CD4-positive, alpha-beta T cell treated with Interleukin-17A for 4 hours (primary cell): ENCODE measurements at places on chromosomes 13 and 19.

GRCh38 chr19:10010247-10010691 lies at the start of gene COL5A3:
TSS of gene COL5A3 (minus strand) at chr19:10010504. CDS start at chr19:10010385, 119 bp downstream.
- no peak for DNase-seq

DNA sequence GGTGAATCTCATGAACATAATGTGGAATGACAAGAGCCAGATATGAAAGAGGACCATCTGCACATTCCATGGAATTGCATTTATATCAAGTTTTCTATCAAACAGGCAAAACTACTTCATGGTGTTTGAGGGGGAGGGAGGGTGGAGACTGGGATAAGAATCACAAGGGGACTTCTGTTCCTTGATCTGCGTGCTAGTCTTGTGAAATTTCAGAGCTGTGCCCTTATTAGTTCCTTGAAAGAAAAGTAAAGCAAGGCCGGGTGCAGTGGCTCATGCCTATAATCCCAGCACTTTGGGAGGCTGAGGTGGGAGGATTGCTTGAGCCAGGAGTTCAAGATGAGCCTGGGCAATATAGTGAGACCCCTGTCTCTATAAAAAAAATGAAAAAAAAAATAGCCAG lies 30.2 kb upstream of the CEBPG start:
- no peak for DNase-seq

- DNase-seq, result no peak
Measured at GRCh38 chr13:30991922-30992321, 59.5 kb downstream of the TEX26 start.

DNA sequence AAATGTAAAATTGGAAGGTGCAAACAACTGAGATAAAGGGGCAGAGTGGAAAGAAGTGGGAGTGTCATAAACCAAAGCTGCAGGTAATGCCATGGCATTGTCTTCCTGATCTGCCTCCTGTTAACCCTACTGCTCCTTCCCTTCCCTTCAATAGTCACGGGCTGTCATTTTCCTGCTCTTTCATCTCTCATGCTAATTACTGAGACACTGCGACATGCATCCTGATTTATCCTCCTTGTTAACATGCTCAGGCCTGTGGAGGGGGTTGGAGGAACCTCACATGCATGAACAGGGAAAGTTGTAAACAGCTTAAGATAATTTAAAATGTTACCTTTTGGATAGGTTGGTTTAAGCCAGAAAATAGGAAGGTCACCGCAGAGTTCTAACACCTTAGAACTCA lies 27.2 kb downstream of the CNMD start:
- no peak for DNase-seq

DNA sequence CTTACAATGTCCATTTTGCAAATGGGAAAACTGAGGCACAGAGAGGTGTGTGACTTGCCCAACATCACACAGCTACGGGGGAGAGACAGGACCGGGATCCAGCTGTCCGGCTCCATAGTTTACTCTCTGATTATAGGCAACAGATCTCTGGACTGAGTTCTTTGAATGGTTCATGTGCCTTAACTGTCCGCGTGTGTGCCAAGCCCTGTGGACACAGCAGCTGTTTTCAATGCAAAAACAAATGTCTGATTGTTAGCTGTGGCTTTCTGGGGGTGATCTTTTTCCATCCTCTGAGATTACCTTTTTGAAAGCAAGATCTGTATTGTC lies 94.1 kb downstream of the KL start:
- DNase-seq, result no peak

GRCh38 chr13:113810640-113811039 lies 51.6 kb downstream of the TMEM255B start:
- DNase-seq, result no peak

GRCh38 chr13:74651121-74651520 lies 516.9 kb upstream of the KLF12 start:
- no peak for DNase-seq

- DNase-seq, result no peak
Measured at GRCh38 chr13:41994696-41995095, 33.8 kb upstream of the VWA8 start.

GRCh38 chr13:95226932-95227695 lies 74.1 kb downstream of the ABCC4 start:
- DNase-seq, result no peak

DNA sequence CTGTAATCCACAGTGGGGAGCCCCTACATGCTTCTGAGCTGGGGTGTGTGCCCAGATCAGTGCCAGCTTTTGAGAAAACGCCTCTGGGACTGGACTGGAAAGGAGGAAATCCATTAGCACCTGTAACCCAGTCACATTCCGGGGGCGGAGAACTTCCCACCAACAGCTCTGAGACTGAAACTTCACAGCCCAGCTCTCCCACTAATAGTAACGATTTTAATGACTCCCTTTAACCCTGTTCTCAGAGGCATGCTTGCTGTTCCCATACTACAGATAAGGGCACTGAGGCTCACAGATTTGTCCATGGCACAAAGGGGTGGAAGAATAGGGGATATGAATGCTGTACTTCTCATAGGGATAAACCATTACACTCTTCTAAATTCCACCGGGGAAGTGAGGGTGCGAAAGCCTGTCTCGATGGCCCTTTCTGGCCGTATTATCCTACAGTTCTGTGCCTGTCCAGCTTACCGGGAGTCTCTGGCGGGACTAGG lies 851 bp downstream of the FBXO46 start:
- DNase-seq, result no peak

GRCh38 chr13:99590519-99591011 lies 89.3 kb downstream of the TM9SF2 start:
- no peak for DNase-seq

- peak; percentile 40 for DNase-seq
Measured at GRCh38 chr19:12825254-12826131, 8.9 kb downstream of the RTBDN start.

- no peak for DNase-seq
Measured at GRCh38 chr13:43343645-43344044, 320.3 kb downstream of the DNAJC15 start.

- DNase-seq, result no peak
Measured at GRCh38 chr13:24629320-24629719, 50.9 kb upstream of the ATP12A start.

DNA sequence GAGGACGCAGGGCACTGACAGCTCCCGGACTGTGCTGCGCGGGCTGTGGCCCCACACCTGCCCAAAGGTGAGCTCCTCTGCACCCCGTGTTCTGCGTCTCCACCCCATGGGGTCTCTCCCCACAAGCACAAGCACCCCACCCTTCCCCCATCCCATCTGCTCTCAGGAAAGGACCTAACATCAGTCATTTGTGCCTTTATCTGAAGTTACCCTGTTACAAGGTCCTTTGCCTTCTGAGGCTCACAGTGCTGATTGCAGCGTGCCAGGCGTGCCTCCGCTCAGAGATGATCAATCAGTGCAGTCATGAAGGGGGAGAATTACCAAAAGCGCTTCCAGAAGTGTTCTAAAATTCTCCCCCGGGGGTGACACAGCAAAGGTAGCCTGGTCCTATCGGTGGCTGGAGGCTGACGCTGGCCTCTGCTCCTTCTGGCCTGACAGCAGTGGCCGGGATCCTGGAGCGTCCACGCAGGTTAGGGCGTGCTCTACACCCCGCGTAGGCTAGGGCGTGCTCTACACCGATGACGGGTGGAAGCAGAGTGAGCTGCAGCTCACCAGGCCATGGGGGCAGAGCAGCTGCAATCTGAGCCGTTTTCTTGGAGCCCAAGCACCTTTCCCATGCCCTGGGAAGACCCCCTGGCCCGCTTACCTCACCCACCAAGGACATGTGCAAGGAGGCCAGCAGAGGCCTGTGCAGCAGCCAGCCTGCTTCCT lies 84.7 kb upstream of the TM9SF2 start:
- DNase-seq, result peak; percentile 58

GRCh38 chr19:56312342-56312741 lies 2.3 kb downstream of the ZSCAN5A start:
- DNase-seq, result no peak

- no peak for DNase-seq
Measured at GRCh38 chr13:66659701-66660467, 570.3 kb downstream of the PCDH9 start.

DNA sequence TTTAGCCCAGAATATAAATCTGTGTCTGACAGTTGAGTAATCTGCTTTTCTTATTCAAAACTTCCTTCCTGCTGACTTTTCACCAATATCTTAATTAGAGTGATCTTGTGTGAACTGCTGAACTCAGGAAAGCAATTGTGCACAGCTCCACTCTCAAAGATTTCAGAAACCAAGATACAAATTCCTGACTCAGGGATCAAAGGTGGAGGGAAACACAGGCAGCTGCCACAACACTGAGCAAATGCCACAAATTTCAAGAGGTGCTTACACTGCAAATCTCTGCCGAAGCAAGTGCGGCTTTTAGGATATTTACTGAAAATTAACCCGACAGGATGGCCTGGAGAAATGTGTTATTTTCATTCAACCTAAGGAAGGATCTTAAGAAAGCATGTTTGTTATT lies 111.4 kb downstream of the STOML3 start:
- no peak for DNase-seq

GRCh38 chr13:111564606-111565005 lies 244.2 kb downstream of the TEX29 start:
- no peak for DNase-seq

DNA sequence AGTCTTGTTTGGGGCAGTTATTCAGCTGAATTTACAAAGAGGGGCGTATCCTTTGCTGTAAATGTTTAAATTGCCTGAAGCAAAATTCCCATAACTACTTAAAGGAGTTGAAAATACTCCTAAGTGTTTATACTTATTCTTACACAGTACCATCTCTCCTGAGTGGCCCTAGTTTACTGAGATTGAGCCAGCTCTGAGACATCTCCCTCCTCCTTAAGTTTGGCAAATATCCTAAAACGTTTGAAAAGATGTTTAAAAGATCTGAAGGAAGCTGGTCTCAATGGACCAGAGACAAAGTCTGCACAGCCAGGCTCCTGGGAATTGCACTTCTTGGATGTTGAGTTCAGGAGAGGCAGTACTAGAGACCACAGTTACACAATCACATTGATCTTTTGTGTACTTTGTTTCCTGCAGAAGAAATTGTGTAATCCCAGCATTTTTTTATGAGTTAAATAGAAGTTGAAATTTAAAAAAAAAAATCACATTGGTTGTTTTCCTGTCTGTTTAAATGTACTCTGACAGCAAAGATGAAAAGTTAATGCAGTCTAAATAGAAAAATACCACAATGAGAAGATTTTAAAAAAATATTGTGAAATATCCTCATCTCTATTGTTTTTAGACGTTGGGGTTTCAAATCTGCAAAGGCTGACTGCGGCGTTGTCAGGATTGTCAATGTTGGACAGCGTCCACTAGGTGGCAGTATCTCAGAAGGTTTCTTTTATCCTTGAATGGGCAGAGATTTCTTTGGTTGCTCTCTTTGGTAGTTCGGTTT lies 20.7 kb downstream of the TNFSF11 start:
- peak; percentile 58 for DNase-seq

DNA sequence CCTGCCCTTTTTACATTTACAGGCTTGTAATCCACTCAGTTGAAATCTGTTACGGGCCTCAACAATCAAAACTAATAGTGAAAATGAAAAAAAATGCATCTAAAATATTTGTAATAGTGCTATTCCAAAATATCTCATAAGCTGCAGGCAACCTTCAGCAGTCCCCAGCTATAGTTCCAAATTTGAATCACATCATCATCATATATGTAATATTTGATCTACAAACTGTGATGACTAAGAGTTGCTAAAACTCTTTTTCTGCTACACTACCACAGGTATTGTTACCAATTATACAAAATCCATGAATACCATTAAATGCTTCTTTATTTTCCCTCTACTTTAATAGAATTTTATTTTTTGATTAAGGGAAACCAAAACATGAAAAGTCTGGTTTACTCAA lies 121.4 kb upstream of the RFC3 start:
- no peak for DNase-seq

DNA sequence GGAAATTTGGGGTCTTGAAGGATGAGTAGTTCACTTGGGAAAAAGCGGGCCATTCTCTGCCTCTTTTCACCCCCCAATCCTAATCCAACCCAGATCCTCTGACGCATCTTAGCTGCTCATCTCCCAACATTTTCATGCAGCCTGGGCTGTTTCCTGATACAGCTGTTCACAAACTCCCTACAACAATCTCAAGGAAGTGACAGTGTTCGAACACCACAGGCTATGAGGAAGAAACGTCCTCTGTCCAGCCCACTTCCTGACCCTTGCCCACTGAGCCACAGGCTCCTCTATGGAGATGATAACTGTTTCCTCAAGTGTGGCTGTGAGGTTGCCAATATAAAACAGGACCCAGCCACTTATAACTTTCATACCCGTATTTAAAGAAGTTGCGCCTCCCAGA lies 16.2 kb downstream of the LMTK3 start:
- DNase-seq, result no peak

GRCh38 chr13:38684714-38685113 lies 2.2 kb upstream of the FREM2 start:
- DNase-seq, result no peak

GRCh38 chr19:33134571-33135041 lies 2.7 kb downstream of the WDR88 start:
- peak; percentile 68 for DNase-seq

DNA sequence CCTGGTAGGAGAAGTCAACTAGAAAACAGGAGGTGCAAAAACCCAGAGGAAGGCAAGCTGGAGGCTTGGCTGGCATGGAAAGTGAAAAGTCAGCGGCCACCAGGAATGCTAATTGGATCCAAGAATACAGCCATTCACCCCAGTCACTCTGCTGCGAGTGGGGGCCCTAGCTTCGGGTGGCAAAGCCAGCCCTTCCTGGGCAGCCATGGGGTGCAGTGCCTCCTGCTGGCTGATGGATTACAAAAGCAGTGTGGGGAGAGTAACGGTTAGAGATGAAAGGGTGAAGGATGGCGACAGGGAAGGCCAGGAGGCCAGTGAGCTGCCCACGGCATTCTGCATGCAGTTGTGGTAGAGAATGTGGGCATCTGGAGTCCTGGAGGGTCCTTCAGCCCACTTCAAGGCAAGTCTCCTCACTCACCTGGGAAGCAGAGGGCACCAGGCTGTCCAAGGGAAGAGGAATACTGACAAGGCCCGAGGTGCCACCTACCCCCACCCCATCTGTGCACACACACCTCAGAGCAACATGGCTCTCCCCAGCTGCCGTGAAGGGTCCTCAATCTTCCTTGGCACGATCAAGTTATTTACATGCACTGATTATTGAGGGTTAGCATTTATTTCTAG lies 20.3 kb upstream of the EPHX3 start:
- DNase-seq, result no peak

DNA sequence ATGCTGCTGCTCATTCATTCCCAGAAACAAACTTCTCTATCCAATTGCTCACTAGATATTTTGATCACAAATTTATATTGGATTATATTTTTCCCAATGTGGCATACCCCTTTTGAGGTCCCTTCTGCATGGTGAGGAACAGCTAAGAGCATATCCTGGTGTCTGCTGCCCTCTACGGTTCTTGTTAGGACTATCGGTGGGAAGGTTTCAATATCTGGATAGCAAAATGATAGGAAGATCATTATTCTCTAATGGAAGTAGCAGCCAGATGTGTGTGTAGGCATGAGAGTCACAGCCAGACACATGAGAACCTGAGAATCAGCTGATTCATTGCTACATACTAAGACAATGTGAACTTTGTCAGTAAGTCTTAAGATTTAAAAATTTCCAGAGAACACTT lies 1422.4 kb upstream of the MIR17HG start:
- no peak for DNase-seq

DNA sequence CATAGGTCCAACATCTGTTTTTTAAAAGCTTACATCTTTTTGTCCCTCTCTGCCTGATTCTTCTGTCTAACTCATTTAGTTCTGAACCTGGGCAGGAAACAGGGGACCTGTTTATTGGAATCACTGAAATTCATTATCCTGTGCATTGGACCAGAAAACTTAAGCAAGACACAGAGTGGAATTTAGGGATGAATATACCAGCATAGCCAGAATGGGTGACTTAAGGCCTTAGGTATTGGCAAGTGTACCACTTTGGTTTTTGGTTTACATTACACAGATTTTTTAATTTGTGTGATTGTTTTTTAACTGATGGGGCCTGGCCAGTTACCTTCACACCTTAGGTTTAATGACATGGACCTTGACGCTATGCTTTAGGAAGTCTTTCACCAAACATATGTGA lies 232.5 kb downstream of the GPC5 start:
- DNase-seq, result no peak
